ENCODE measurements at places on chromosomes 3 and 15.

DNA sequence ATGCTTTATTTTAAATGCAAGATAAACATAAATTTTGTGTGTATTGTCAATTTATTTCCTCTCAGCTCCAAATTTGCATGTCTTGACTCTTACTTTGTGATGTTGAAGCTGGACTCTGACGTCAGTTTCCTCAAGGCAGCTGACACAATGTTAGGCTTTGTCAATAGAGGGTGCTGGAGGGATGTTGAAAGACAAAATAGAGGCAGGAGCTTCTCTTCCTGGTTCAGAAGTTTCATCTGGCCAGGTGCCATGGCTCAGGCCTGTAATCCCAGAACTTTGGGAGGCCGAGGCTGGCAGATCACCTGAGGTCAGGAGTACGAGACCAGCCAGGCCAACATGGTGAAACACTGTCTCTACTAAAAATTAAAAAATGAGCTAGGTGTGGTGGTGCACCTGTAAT, 408.6 kb downstream of the GBE1 start:
- peak; percentile 4 for DNase-seq

DNA sequence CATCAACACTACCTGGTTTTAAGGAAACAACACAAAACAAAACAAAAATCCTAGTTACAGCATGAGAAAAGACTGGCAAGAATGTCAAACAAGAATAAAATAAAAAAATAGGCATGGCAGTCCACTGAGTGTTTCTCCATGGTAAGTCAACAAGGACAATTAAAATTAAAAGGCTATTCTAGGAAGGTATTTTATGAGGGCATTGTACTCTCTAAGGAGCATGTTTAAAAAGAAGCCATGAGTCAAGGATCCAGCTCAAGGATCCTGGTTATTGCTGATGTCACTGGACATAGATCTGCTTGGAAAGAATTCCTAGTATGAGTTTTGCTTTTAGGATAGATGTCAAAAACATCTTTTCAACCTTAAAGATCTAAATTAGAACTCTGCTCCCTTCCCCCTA, 106.7 kb downstream of the MYO5A start:
- DNase-seq: no peak

DNA sequence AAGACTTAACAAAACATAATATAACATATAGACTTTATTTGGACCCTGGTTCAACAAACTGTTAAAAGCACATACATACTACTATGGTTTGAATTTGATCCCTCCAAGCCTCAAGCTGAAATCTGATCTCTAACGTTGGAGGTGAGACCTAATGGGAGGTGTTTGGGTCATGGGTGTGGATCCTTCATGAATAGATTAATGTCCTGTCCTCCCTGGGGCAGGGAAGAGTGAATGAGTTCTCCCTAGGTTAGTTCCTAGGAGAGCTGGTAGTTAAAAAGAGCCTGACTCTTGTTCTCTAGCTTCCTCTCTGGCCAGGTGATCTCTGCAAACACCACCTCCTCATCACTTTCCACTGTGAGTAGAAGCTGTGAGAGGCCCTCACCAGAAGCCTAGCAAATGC, 36.4 kb downstream of the CLASP2 start:
- no peak for DNase-seq

DNA sequence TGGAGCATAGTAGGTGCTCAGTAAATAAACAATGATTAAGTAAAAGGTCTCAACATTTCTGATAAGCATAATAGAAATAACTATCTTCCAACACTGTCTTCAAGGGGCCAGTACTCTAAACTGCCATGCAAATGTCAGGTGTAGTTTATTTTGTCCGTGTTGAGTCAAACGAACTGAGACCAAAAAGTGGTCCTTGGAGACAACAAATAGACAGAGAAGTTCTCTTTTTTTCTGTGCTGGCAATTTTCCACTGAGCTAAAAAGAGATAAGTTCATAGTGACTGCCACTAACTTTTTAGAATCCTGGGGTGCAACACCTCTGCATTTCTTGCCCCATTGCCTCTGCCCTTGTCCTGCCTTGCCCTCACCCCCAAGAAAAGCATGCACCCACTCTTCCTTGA, 14.7 kb upstream of the MBNL1 start:
- DNase-seq: no peak

DNA sequence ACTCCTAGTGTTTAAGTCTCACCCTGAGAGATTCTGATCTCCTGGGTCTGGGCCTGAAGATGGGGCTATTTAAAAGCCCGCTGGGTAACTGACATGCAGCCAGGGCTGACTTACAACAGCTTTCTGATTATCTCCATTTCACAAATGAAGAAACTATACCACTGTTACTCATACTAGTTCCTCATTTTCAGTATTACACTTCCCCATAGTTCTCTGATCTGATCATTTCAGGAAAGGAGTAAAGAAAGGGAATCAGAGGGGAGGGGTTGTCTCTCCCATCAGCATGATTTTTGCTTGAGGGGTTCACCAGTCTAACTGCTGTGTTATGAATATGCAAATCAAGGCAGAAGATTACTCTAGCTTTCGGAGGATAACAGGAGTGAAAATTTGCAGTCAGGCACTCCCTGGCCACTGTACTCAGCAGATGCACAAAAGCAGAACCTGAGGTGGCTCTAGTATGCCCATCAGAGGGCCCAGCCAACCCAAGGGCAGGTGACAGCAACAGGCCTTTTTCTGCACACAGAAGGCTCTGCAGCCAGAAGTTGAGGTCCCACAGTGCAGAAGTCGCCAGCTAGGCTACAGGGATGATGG, 59.4 kb downstream of the DAPK2 start:
- DNase-seq: no peak

DNA sequence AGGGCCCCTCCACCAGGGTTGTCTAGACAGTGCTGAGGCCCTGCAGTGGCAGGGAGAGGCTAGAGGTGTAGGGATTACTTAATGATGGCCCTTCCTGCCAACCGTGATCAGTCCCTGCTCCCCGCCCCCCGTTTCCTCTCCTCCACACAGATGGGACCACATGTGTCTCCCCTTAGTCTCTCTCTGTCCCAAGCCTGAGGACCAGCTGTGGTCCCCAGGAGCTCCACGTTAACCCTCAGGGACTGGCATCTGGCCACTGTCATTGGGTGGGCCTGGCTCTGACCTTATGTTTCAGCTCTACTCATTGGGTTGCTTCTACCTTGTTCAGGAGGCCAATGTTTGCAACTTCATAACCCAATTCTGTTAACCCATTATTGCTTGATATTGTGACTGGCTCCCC, 6.0 kb upstream of the ALPK3 start:
- no peak for DNase-seq

- no peak for DNase-seq
These were observed 53.3 kb downstream of the OSBPL10 start for GRCh38 chr3:31927811-31928210.

GRCh38 chr3:195059471-195060216, 211.3 kb downstream of the XXYLT1 start:
- no peak for DNase-seq

GRCh38 chr15:72011302-72011942, 106.5 kb downstream of the MYO9A start:
- DNase-seq: no peak

GRCh38 chr3:150653110-150653561, 50.0 kb downstream of the SELENOT start:
- no peak for DNase-seq

- DNase-seq: no peak
These were observed 90.6 kb downstream of the SOX14 start for GRCh38 chr3:137854533-137855261.

- no peak for DNase-seq
These were observed at the start of gene PRICKLE2 for GRCh38 chr3:64224826-64225610. Gene PRICKLE2, minus strand, starts transcription at chr3:64225466. Its CDS starts 26,539 bp downstream, at chr3:64198927.

DNA sequence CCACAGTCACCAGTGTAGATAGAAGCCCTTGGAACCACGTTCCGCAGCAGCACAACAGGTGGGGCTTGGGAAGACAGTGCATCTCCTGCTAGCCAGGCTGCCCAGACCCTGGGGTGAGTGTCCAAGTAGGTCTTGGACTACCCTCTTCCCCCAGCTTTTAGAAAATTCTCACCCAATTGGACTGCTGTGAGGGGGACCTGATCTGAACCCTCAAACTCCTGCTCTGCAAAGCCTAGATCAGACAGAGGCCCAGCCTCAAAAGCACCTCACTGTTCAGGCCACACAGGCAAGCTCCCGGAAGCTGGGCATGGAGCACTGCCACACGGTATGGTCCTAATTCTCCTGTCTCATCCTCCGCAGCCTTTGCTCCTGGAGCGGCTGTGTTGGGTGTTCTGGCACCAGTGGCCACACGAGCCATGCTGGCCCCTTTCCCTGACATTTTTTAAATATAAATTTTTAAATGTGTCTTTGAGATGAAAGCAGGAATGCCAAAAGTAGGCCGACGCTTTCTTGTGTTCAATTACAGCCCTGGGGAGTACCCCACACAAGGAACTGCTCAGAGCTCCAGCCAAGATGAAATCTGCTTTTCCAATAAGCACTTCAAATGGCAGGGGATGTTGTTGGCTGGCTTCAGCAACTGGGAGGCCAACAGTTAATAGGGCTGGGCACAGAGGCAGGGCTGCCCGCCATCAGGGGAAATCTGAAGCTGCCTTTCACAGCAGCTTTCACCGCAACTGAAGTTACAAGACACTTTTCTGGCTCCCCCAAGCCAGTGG, 40.9 kb downstream of the CPN2 start:
- no peak for DNase-seq

DNA sequence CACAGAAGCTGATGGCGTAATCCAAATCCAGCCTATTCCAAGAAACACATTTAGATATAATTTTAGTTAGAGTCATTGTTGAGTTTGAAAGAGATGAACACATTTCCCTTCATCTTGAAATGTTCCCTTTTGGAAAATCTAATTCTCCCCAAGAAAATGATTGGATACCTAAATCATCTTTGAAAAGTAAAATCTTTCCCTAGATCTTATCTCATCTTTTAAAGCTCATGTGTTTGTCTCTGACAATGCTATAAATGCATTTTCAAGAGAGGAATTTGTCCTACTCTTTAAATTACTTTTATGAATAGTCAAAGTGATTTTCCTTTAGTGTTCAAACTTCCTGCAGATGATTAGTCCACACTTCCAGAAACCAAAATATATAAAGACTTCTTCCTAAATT, 82.6 kb upstream of the CNTN6 start:
- DNase-seq: no peak

DNA sequence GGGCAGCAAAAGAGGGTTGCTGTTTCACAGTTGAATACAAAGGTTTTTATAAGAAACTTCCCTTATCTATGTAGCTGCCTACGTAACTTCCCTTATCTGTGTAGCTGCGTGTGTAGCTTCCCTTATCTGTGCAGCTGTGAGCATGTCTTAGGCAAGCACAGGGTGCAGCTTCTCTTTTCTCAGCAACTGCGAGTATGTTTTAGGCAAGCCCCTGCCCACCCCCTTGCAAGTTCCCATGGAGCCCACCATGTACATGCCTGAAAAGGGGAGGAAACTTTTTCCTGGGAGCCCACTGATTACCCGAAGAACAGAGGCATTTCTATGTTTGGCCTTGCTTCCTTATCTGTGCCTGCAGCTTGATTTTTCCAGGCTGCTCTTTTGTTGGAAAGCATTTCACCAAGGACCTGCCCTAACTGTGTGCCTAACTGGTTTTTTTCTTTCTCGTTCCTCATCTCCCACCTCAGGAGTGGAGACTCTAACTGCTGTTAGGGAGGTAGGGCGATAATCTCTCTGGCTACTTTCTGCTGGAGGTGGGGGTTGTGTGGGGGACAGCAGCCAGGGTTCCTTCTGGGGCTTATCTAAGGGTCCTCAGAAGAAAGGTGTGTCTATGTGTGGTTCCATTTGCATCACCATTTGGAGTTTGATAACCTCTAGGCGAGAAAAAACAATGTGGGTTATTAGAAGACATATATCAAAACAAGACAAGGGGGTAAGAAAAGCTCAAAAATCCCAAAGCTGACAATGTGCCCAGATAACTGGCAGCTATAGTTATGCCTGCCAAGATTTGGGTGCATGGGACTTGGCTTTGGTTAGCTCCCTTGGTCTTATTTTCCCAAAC, 26.0 kb downstream of the SORD start:
- DNase-seq: no peak

- no peak for DNase-seq
These were observed 52.7 kb downstream of the MITF start for GRCh38 chr3:69791919-69792399.

- DNase-seq: no peak
These were observed 14.3 kb downstream of the KLHL6 start for GRCh38 chr3:183541235-183541655.

GRCh38 chr15:56052395-56053045, 59.1 kb upstream of the NEDD4 start:
- peak; percentile 19 for DNase-seq

DNA sequence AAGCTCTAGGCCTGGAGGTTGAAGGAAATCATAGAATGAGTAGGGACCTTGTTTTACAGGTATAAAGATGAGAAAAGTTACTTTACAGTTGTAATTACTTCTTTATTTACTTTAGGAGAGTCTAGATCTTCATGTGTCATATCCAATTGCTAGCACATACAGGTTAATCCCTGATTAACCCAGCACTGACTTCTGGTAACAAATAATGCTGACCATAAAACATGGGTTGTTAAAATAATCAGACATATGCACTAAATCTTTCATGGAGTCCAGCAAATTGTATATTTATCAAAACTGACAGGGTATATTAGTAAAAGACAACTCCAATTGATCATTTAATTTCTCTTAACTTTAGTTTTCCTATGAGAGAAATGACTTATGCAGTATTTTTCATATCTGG, 245.2 kb downstream of the NFKBIZ start:
- no peak for DNase-seq

GRCh38 chr3:87335931-87336330, 59.5 kb upstream of the POU1F1 start:
- DNase-seq: no peak

Measured in NCI-H1092 treated with DMSO at 0.1 percent for 48 hours (cell line).